ENCODE measurements at places on chromosomes 11 and 22.

- no peak for DNase-seq
These were observed 37.5 kb downstream of the C11orf91 start for GRCh38 chr11:33663121-33663520.

- DNase-seq = no peak
These were observed 99.3 kb upstream of the GAL start for GRCh38 chr11:68584991-68585524.

DNA sequence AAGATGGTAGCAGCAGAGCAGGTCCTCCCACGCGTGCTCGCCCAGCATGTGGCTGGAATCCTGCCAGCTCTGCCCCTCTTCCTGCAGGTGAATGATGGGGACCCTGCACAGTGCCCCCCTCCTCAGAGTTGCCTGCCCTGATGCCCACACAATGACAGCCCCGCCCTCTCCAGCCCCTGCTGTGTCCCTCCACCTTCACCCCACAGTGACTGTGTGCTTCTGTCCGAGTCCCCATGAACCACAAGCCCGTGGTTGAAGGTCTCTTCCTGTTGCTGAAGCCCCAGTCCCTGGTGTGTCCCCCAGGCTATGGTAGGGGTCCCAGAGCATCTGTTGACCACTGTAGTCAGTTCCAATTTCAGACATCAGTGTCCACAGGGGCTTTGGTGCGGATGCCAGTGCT, 71.0 kb downstream of the BRD1 start:
- DNase-seq = no peak

- no peak for DNase-seq
These were observed 812.2 kb downstream of the BRD1 start for GRCh38 chr22:49015459-49015858.

DNA sequence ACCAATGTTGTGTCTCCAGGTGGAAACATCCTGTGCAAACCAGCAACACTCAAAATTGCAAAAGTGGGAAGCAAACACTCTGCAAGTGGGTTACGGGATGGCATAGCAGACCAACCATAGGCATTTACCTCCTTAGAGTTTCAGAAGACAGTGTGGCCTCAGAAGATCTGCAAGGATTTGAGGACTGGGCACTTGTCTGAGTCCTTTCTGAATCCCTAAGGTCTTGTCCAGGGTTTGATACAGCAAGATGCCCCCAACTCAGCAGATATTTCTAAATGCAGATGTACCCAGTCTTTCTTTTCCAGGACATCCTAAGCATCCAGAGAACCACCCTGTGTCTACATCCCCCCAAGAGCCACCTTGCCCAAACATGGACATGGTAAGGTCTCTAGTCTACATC, 51.7 kb upstream of the SHANK2 start:
- DNase-seq = no peak

DNA sequence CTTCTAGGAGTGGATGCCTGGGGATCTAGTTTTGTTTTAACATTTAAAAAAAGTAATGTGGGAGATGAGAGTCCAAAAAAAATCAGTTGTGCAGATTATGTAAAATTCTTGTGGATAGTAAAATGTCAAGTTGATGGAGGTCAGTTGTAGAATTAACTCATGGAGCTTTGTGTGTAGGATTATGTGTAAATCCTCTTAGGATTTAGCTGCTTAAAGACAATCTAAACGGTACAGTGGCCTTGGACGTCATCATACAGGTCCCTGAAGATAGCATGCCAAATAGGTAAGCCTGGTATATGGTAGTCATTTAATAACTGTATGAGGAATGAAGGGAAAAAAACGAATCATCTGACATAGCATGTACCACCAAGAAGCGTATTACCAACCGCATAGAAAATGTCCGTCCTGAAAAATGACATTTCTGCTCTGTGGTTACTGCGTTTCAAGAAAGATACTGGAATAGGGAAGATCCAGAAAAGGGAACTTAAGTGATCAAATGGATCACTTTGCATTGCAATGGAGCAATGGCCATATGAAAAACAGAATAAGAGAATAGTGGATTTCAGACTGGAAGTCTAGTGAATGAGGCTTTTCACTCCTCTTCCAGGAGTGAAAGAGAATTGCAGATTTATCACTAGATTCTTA, 61.3 kb downstream of the BCL2L13 start:
- DNase-seq = no peak

DNA sequence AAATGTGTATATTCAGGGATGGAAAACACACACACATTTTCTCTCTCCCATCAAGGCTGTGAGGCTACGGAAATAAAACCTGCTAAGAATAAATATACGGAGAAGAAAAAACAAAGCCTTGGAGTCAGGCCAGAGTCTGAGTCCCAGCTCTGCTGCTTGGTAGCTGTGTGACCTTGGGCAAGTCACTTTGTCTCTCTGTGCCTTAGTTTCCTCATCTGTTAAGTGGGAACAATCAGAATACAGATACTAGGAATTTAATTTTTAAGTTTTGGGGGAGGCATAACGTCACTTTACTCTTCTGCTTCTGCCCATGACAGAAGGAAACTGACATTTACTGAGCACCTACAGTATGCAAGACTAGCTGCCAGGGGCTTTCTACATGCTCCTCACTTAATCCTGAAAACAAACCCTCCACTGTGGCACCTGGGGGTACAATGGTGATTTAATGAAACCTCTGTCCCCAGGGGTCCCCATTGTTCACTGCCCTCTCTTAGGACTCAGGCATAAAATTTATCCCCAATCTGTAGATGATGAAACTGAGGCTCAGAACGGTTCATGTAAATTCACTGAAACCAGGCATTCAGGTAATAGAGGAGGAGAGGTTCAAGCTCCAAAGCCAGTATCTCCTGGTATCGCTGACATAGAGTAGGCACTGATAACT, 131.9 kb upstream of the SERPIND1 start:
- DNase-seq = no peak

GRCh38 chr11:27076121-27076589, 35.5 kb downstream of the BBOX1 start:
- no peak for DNase-seq

DNA sequence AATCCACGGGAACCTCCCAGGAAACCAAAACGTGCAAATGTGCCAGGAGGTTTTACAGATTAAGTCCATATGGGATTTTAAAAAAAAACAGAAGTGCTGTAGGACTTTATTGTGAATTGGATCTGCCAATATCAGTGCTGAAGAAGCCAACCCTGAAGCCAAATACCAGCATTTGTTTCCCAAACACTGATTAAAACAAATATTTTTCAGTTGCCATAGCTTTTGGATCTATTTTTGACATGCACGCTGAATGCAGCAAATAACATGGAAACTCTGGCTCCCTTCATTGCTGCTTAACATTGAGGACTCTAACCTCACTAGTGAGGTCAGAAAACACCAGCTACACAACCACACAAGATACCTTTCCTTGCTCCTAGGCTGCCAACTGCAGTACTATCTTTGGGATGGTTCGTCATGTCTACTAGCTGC, 28.4 kb upstream of the SIK2 start:
- no peak for DNase-seq

Measured in CD4-positive, alpha-beta T cell (primary cell).